ENCODE measurements at places on chromosomes 2 and 18.

DNA sequence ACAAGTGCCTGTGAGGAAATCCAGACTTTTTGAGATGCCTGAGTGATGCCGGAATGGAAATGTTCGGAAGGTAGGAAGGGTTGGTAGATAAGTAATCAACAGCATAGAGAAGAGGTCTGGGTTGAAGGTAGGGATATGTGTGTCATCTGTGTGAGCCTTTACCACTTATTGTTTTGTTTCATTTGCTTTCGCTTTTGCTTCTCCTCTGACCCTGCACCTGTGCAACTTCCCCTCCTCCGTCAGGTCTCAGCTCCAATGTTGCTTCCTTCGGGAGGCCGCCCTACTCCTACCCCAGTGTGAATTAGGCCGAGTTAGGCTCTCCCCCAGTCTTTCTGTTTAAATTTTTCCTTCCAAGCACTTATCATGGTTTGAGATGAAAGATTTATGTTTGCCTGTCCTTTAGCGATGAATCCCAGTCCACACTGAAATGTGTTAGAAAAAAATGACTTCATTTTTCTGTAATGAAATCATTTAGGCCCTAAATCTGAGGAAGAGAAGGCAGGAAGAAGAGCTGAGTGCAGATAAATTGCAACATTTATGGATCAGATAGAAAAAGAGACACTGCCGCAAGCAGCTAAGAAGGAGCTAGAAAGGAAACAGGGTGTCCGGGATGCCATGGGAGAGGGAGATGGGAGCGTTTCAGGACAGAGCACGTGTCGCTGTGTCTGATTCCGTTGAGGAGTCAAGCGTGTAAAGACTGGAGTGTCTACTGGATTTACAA, 139.6 kb upstream of the PELI1 start:
- DNase-seq = no peak

- no peak for DNase-seq
These were observed 47.2 kb downstream of the AGAP1 start for GRCh38 chr2:235541016-235541415.

GRCh38 chr18:36009214-36009613, 36.7 kb downstream of the RMP24 start:
- no peak for DNase-seq

- DNase-seq = no peak
These were observed 168.7 kb upstream of the SIX3 start for GRCh38 chr2:44772669-44773378.

- DNase-seq = no peak
These were observed 667 bp downstream of the REEP1 start for GRCh38 chr2:86336675-86337243.

GRCh38 chr2:214574084-214574781, 163.4 kb downstream of the VWC2L start:
- DNase-seq = no peak

DNA sequence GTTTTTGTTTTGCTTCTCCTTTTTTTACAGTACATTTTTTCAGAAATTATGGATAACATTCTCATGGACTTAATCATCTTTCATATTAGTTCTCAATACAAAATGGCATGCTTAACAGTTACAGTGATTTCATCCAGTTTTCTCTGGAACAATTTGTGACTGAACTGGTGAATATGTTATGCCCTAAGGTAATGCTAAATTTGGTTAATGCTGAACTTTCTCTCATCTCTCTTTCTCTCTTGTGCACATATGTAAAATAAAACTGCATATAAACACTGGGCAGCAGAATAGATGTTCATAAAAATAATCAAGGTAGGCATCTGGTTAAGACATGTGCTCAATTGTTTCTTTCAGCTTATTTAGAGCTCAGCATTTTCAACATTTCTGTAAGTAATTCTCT, 196.3 kb upstream of the TMEFF2 start:
- no peak for DNase-seq
